ENCODE measurements at places on chromosomes 3 and 15.

DNA sequence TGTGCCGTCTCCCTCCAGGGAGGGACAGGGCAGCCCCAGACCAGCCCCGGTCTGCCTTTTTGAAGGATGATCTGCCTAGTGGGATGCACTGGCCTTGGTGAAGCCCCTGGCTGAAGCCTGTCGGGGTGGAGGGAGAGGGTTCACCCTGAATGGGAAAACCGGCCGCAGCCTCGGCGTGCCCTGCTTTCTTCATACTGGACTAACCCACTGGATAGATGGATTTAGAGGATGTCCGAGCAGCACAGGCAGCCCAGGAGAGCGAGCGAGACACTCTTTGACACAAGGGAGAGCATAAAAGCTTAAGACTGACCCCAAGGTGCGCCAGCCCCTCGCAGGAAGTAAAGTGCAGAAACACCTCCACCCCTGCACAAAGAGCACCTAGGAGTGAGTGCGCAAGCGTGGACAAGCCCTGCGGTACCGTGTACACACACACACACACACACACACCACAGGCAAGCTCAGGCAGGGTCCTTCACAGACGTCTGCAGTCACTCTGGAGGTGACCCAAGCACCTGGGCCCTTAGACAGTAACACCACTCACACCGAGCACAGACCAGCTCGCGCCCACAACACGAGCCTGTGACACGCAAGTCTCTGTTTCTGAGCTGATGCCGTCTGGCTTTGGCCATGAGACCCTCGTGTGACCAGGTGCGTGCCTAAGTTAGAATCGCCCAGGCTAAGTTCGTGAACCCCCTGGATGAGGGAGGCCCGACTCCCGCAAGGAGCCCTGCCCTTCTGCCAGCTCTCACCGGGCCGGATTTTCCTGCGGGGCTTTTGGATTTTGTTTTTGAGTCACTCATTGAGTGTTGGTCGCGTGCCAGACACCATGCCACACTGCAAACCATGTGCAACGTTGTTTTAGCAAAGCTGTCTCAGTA, 11.3 kb downstream of the SEMA4B start:
- no peak for DNase-seq

GRCh38 chr15:75460646-75461045, 9.2 kb upstream of the SIN3A start:
- DNase-seq, result no peak

- no peak for DNase-seq
These were observed 109.3 kb downstream of the NEO1 start for GRCh38 chr15:73161546-73161945.

DNA sequence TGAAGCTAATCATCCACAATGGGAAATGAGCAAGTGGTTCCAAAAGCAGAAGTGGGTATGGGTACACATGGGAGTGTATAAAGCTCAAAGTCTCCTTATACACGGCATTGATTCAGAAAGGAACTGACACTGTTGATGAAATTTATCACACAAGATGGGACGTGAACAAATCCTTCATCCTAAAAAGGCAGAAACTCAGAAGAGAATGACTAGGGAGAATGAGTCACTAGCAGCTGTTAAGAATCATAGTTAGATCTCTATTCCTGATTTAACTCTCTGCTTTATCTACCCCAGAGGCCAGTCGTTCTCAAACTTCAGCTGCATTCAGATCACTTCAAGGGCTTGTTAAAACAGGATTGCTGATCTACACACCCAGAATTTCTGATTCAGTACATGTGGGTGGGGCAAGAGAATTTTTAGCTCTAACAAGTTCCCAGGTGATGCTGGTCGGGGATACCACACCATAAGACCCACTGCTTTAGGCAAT, 97.7 kb upstream of the PHLDB2 start:
- peak; percentile 85 for DNase-seq

- peak; percentile 95 for DNase-seq
These were observed 9.1 kb upstream of the NCKIPSD start for GRCh38 chr3:48694610-48695392.

- no peak for DNase-seq
These were observed 220.3 kb downstream of the LRRN1 start for GRCh38 chr3:4019501-4019900.

- peak; percentile 48 for DNase-seq
These were observed 323.5 kb upstream of the ROPN1 start for GRCh38 chr3:124315215-124316033.

DNA sequence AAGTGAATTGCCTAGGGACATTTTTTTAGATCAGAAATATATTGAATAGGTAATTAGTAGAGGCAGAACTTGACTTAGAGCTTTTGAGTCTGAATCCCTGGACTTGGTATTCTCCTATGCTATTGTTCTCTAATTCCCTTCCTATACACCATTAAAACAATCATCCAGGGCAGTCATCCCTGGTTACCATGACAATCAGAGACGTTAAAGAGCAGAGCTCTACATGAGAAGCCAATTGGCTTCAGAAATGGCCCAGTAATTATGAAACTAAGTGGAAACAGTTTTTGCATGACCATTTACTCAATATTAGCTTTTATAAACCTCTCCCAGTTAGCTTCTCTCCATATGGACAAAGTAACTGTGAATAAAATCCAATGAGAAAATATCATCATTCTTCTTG, 182.1 kb upstream of the TP63 start:
- no peak for DNase-seq

DNA sequence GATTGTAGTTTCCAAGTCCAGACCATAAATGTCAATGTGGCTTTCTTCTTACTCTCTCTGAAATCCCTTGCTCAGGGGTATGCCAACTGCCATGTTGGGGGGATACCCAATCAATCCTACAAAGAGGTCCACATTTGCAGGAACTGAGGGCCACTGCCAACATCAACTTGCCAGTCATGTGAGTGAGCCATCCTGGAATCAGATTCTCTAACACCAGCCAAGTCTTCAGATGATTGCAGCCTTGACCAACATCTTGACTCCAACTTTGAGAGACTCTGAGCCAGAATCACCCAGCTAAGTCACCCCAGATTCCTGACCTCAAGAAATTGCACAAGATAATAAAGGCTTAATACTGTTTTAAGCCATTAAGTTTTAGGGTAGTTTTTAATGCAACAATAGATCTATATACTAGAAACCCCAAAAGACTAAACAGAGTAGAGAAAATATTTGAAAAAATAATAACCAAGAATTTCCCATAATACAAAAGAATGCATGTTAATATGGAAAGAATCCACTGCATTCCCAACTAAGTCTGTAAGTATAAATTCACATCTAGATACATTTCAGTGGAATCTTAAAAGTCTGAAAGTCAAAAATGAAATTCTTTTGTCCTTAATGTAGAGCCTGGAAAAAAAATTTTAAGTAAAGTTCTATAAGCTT, 22.4 kb downstream of the ISG20 start:
- peak; percentile 69 for DNase-seq

- no peak for DNase-seq
These were observed 301.9 kb downstream of the CHL1 start for GRCh38 chr3:498487-498886.

DNA sequence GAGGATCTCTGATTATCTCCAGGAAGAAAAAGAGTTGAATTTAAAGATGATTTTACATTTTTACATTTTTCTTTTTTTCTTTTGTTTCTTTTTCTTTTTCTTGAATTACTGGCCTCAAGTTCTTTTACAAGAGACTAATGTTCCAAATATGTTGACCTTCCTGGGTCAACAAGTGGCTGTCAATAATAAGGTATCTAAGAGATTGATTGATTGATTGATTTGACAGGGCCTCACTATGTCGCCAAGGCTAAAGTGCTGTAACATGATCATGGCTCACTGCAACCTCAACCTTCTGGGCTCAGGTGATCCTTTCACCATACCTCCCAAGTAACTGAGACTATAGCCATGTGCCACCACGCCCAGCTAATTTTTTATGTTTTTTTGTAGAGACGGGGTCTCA, 44.6 kb downstream of the KIF9 start:
- no peak for DNase-seq

- DNase-seq, result no peak
These were observed 38.4 kb downstream of the RBMS3 start for GRCh38 chr3:29319262-29319661.

- DNase-seq, result peak; percentile 18
These were observed 91.9 kb downstream of the MB21D2 start for GRCh38 chr3:192825657-192826200.

DNA sequence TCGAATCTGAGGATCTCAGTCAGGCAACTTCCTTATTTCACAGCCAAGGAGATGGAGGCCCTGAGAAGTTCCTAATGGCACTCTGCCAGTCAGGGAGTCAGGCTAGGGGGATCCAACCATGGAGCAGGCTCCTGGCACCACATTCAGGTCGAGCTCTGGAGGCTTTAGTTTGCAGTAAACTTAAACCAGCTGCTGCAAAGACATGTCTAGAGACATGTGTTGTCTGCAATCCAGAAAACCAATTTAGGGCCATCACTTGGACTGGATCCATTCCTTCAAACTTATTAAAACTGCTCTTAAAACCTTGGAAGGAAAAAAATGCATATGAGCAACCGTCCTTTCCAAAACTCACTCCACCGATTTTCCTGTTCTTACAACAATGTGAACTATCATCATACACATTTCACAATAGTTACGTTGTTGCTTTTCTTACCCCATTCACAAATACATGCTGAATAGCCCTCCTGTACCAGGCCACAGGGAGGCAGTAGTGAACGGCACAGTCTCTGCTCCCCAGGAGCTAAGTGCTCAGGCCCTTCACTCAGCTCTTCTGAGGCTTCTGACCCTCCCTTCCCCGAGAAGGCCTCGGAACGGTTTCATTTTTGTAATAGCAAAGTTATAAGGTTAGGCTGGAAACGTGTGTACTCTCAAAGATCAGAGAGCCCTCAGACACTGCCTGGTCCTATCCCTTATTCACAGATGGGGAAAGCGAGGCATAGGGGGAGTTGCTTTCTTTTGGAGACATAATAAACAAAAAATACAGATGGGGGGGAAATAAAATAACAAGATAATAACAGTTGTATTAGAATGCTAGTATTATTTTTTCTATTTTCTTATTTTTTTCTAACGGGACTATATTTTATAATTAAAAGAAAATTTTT, 20.1 kb downstream of the RFT1 start:
- DNase-seq, result peak; percentile 77

GRCh38 chr15:31964586-31965307, 65.6 kb upstream of the CHRNA7 start:
- no peak for DNase-seq

DNA sequence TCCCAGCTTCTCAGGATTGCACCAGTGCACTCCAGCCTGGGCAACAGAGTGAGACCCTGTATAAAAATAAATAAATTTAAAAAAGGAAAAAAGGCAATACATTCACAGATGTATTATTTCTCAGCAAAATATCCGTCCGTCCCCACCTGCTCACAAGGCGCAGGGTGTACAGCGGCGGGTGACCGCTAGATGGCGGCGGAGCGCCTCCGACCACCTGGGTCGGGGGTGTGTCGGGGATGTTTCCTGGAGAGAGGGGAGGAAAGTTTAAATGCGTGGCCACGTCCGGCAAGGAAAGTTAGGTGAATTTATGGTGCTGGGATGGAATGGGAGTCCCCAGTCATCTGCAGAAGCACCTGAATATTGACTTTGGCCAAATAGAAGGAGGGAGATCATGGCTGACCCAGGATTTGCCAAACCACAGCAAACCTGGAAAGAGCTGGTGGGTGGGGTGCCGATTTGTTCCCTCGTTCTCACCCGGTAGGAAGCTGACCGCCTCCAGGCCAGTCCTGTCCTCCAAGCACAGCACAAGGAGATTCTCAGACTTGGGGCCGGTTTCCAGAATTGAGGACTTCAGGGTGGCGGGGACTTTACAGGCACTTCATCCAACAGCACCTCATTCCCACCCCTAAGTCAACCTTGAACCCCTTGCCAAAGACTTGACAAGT, 88.3 kb downstream of the TMEM266 start:
- DNase-seq, result peak; percentile 64

- DNase-seq, result no peak
These were observed 16.1 kb downstream of the ALS2CL start for GRCh38 chr3:46677411-46677726.

DNA sequence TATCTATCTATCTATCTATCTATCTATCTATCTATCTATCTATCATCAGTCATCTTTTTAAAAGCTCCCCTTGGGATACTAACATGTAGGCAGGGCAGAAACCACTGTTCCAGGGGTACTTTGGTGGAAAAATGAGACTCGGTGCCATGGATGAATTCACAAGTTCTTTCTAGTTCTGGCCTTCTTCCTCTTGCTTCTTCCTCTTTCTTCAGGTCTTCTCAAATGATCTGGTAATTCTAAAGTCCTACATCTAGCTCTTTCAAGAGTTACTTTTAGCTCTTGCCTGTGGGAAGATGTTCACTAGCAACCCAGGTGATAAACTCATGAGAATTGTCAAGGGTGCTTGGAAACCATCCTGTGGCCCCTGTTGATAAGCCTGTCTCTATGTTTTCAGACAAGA, 168.5 kb upstream of the TBC1D5 start:
- DNase-seq, result no peak

- DNase-seq, result no peak
These were observed 60.5 kb upstream of the KY start for GRCh38 chr3:134711284-134711683.
